ENCODE measurements at places on chromosomes 5 and 9. TPM values are rescaled to one million over a fixed set of nuclear protein-coding genes. Genes with fewer than 3 reads are reported as not detected.

DNA sequence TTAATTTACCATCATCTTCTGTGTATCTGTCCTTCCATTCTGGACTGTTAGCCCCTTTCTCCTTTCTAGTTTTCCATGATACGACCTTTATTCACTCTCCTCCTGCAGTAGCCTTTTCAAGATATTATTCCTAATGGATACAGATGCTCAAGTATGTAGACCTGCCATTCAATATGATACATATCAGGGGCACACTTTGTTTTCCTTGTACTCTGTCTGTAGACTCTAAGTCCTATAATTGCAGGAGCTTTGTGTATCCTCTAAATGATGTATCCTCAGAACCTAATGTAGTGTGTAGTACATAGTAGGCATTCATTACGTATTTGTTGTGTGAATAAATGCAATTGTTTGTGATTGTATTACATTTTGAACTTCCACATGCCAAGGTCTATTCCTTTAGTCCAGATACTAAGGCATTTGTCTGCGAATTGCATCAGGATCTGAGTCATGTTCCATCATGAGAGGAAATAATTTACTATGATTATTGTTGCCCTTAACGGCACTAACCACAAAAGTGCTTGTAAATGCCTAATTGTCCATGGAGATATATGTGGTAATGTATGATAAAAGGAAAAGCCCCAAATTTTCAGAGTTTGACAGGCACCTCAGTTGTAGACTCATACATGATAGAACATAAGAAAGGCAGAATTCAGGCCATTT lies 57.1 kb upstream of the IZUMO3 start:
- no peak for DNase-seq

- DNase-seq, result peak; percentile 13
Measured at GRCh38 chr9:134617836-134618162, 23.8 kb upstream of the COL5A1 start.

TMED9 gene
- 45.7 TPM for total RNA-seq

GRCh38 chr9:123406691-123407216 lies 50.8 kb downstream of the CRB2 start:
- no peak for DNase-seq

DNA sequence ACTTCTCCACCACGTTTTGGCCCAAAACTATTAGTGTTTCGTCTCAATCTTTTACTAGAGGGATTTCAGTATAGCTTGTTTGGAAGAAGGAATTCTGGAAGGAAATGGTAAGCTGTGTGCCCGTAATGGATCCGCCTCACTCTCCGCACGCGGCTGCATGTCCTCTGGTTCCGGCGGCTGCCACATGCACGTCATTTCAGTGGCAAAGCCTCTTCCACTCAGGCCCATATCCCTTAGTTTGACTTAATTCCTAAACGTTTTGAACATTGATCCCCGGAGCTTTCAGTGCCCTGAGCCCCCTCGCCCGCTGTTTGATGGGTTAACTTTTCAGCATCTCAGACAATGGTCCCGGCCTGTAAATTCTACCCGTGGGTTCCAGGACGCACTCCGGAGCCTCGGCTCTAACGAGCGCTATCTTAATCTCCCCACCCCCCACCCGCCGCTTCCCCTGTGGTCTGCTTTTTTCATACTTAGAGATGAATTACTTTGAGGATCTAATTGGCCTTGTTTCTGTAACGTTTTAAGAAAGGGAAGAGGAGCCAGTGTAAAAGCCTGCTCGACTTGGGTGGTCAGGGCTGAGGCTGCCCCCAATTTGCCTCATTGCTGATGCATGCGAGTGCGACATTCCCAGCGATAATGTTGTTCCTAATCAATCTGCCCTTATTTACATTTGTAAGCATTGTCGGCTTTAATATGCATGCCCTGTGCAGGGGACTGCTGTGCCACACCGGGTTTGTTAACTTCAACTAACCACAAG lies 4.6 kb downstream of the PTCH1 start:
- DNase-seq, result no peak

EQTN gene
- not detected for total RNA-seq

DNA sequence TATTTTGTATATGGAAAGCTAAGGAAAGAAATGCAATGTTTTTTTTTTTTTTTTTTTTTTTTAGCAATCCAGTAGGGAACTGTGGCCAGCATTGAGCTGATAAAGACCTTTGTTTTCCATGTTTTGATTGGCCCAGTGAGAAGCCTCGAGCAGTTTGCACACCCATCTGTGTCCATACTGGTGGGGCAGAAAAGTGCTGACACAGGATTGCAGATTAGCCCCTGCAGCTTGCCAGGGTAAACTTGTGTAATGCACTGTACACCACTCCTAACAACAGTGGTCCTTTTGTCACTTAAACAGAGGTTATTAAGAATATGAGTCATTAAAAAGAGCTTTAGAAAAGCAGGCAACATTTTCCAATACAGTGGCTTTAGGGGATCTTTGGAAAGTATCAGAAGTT lies 132.8 kb upstream of the CDKN2B start:
- DNase-seq, result no peak

DNA sequence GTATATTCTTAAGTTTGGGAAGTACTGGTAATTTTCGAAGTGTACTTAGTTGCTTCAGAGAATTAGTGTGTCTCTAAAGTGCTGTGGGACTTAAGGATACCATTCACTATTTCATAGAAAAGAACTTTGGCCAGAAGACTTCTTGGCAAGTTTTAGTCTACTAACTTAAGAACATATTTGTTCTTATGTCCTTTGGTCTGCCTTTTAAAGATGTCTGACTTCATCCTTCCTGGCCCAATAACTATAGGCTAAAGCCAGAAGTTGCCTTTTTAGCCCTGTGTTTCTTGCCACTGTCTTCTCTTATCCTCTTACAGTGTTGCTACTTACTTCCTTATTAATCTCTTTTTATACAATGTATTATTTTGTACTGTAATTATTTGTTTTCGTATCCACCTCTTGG lies 6.3 kb downstream of the RBM27 start:
- DNase-seq, result no peak

DNA sequence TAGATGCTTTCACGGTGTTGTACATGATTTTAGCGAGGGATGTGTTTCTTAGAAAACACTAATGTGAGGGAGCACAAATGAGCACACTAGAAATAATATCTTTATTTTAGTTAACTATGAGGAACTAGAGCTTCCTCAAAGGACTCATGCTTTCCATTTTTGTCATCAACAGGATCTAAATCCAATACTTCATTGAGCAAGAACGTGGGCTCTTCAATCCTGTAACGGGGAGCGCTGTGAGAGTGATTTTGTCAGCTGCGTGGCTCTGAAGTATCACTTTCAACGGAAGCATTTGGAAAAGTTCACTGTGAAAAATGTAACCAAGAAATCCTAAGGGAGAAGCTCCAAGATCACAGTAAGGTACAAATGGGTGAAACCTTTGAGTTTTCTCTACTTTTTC lies 93.2 kb downstream of the LIX1 start:
- no peak for DNase-seq

CD14 gene
- 3.3 TPM for total RNA-seq

DNA sequence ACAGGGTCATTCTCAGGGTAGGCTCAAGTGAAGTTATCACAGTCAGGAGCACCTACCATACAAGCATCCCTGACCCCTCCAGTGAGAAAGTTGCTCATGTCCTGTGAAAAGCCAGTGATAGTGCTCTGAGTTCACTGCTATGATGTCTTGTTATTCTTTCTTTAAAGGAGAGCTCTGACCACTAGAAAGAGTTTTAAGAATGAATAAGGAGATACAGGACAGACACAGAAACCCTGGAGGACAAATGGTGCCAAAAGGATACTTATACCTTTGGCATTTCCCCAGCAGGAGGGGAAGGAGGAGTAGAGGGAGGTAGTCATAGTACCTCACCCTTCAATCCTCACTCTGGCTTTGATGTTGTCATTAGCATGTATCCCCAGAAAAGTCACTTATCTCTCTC lies 84.0 kb upstream of the AGXT2 start:
- no peak for DNase-seq

DNA sequence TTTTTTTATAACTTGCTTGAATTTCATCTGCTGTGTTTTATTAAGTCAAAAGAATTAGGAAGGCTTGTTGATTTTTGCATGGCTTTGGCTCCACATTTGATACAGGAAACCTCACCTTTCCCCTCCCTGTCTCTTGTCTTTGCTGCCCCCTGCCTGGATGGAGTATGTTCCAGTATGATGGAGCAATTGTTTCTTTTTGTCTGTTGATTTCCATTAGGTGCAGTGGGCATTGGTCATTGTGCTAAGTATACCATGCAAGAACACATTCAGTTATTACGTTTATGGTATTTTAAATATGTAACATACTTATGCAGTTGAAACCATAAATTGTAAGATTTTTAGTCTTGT lies 19.6 kb downstream of the TJP2 start:
- no peak for DNase-seq

- no peak for DNase-seq
Measured at GRCh38 chr5:149294872-149295829, 23.5 kb downstream of the AFAP1L1 start.

OGN gene
- 2.6 TPM for total RNA-seq

GLDC gene
- not detected for total RNA-seq

PRRX2 gene
- total RNA-seq, result 5.0 TPM

RPL7A gene
- 778 TPM for total RNA-seq

- DNase-seq, result no peak
Measured at GRCh38 chr5:97167435-97167834, 15.6 kb downstream of the RIOK2 start.

GRCh38 chr5:65992630-65993029 lies 66.3 kb downstream of the ERBIN start:
- DNase-seq, result no peak

- DNase-seq, result no peak
Measured at GRCh38 chr9:125890826-125891225, 143.7 kb downstream of the PBX3 start.

PDCD1LG2 gene
- total RNA-seq, result not detected

WNK2 gene
- 312 TPM for total RNA-seq

AK6 gene
- 8.0 TPM for total RNA-seq

GRCh38 chr5:43104057-43104456 lies 16.7 kb upstream of the ZNF131 start:
- DNase-seq, result no peak

DNA sequence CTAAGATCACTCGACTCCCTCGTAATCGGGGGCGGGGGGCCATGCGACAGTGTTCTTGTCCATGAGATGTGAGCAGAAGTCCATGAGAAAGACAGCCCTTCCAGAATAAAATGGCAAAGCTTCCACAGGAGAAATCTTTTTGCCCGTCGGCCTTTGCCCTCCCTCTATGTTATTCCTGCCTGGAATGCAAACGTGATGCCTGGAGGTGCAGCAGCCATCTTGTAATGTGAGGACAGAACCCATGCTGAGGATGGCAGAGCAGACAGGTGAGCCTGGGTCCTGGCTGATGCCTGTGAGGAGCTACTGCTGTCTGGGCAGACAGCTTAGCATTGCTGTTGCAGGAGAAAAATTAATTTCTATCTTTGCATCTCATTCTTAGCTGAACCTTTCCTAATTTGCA lies 17.2 kb downstream of the MED10 start:
- no peak for DNase-seq

DNA sequence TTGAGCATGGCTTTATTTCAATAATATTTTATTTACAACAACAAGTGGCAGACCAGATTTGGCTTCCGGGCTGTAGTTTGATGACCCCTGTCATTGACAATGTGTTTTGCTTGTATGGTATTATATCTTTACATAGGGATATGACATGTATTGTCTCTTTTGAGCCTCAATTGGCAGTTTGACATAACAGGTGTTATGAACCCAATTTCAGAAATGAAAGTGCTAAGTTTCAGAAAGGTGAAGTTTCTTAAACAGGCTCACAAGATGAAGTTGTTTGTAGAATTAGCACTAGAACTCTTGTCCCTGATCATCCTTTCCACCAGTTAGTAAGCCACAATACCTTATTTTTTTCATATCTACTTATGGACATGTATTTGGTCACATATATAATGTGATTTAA lies 303.0 kb upstream of the GRIA1 start:
- no peak for DNase-seq

DNA sequence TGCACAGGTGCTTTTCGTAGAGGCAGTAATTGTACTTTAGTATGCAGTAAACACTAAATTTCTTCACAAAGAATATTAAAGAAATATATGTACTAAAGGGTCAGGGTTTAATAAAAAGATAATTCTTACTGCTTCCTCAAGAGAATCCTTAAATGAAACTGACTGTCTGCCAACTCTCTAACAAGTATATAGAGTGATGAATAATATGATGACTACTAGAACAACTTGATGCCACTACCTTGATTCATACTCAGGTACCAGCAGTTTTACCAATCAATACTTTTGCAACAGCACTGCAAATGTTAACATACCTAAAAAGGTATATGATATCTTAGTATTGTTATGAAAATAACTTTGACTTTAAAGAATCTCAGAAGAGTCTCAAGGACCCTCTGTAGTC lies 3.8 kb downstream of the YIPF5 start:
- no peak for DNase-seq

- DNase-seq, result no peak
Measured at GRCh38 chr5:83972236-83972635, 251.6 kb upstream of the HAPLN1 start.

GRCh38 chr9:103798620-103799019 lies 295.5 kb upstream of the SMC2 start:
- no peak for DNase-seq

IRX1 gene
- total RNA-seq, result not detected

DNA sequence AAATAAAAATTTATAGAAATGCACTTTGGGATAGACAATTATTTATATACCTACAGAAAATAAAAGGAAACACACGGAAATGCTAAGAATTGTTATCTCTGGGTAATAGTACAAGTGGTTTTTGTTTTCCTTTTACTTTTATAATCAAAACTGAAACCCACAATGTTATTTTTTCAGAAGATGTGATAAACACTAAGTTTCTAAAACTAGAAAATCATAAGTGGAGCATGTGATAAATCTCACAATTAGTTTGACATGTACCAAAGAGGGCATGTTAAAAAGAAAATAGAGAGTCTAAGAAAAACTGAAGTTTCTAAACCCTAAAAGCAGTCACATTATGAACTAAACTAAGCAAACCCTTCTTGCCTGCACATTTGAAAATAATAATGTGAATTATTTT lies 61.1 kb downstream of the OXCT1 start:
- no peak for DNase-seq

GRCh38 chr5:104421431-104421830 lies 858.8 kb upstream of the NUDT12 start:
- no peak for DNase-seq

DNA sequence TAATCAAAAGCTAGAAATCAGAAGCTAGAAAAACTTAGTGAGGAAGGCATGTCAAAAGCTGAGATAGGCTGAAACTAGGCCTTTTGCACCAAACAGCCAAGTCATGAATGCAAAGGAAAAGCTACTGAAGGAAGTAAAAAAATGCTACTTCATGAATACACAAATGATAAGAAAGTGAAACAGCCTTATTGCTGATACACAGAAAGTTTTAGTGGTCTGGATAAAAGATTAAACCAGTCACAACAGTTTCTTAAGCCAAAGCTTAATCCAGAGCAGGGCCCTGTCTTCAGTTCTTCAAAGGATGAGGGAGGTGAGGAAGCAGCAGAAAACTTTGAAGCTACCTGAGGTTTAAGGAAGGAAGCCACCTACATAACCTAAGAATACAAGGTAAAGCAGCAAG lies 102.5 kb upstream of the SH3GL2 start:
- no peak for DNase-seq

C6 gene
- total RNA-seq, result 4.2 TPM

Measured in Peyer's patch (tissue), 4 donors.